ENCODE measurements at places on chromosomes 16 and 17.

DNA sequence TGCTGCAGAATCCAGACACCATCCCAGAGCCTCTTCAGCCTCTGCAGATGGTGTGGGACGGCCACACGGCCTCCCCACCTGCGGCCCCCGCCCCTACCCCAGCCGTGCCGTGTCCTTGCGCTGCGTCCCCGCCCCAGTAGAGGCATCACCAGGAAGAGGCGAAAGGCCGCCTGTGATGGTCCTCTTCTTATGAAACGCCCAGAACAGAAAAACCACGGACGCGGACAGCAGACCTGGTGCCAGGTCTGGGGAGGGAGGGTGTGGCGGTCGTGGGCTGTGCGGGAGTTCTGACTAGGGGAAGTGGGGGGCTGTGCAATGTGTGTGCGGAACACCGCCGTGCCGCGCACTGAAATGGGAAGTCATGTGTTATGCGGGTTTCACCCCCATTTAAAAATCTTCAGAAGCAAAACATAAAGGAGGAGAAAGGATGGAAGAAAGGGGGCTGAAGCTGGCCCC is 25.5 kb downstream of the ACSF3 start:
- DNase-seq = no peak

GRCh38 chr17:50261051-50261915 is 13.0 kb upstream of the TMEM92 start:
- no peak for DNase-seq

GRCh38 chr16:15966836-15967546 is 17.6 kb downstream of the ABCC1 start:
- DNase-seq = peak; percentile 29

DNA sequence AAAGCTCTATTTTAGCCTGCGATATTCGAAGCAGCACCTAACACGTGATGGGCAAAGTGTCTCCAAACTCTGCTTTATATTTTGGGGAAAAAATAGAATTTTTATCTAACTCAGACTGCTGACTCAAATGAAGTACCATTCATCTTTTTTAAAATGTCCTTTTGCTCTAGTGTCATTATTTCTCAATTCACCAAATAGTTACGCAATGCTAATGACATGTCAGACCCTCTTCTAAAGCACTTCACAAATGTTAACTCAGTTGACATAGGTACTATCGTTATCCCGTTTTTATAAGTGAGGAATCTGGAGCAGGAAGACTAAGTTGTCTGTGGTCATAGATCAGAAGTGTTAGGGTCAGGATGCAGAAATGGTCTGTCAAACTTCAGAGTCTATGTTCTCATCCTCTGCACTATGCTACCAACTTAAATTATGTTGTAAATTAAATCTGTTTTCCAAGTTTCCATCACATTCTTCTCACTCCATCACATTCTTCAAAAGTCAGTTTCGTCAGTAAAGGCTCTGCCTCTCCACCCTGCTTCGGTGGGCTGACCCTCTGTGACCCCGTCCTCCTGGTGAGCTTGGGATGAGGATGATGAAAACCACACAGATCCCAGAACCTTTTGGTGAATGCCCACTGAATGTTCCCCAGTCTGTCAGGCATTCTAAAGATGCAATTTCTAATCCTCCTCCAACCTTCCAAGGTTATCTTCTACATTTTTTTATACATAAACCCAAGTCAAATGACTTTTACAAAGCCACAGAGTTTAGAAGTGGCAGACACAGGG is 102.8 kb downstream of the ADAMTS18 start:
- DNase-seq = peak; percentile 1

GRCh38 chr17:29683481-29683880 is 60.8 kb upstream of the CORO6 start:
- DNase-seq = no peak

- no peak for DNase-seq
Observed at GRCh38 chr16:55645986-55646385, 9.8 kb upstream of the SLC6A2 start.

Measured in NCI-H510A treated with DMSO at 0.1 percent for 48 hours (cell line).